ENCODE measurements at places on chromosomes 5 and 9. TPM values are rescaled to one million over a fixed set of nuclear protein-coding genes. Genes with fewer than 3 reads are reported as not detected.

TMEM167A gene
- 115 TPM for total RNA-seq

DBH gene
- total RNA-seq, result not detected

PDCD1LG2 gene
- total RNA-seq, result not detected

SPINK6 gene
- not detected for total RNA-seq

NLN gene
- 78.6 TPM for total RNA-seq

DOLK gene
- 16.8 TPM for total RNA-seq

DOCK2 gene
- 1.1 TPM for total RNA-seq

NOXA1 gene
- 0.65 TPM for total RNA-seq

TAF11L10 gene
- total RNA-seq, result not detected

SVEP1 gene
- total RNA-seq, result 0.56 TPM

DND1 gene
- 1.1 TPM for total RNA-seq

TAF1L gene
- not detected for total RNA-seq

GABBR2 gene
- total RNA-seq, result not detected

DNA sequence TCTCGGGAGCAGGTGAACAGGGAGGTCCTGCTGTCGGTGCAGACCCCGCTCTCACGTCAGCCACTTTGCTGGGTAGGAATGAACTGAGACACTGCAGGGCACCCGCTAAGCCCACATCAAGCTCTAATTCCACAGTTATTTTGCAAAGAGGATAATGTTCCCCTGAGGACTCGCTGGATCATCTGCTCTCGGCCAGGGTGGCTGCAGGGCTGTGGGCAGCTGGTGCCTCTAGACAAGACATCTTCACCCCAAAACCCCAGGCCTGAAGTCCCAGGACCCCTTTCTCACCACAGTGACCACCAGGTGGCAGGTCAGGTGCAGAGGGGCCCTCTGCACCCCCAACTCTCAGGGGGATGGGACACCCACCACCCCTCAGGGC, 135.1 kb upstream of the PPP1R26 start:
- H3K27me3 ChIP-seq, result no peaks in the 10 kb centered on the region
- H3K27ac ChIP-seq, result no peak overlapping the region
- DNase-seq, result no peak
- H3K4me1 ChIP-seq, result peaks cover 13% of the 10 kb centered on the region

GRCh38 chr9:126777733-126778132, 27.1 kb upstream of the ZBTB43 start:
- no peak overlapping the region for H3K27ac ChIP-seq
- peak; percentile 37 for DNase-seq
- no peaks in the 10 kb centered on the region for H3K36me3 ChIP-seq

- no peaks in the 10 kb centered on the region for H3K36me3 ChIP-seq
- DNase-seq, result no peak
- H3K4me3 ChIP-seq, result no peak overlapping the region
- H3K4me1 ChIP-seq, result no peaks in the 10 kb centered on the region
- no peak overlapping the region for H3K27ac ChIP-seq
These were observed 6.1 kb upstream of the RASGEF1C start for GRCh38 chr5:180214870-180215770.

GRCh38 chr9:38370176-38370575, 22.3 kb upstream of the ALDH1B1 start:
- DNase-seq, result no peak
- H3K27ac ChIP-seq, result no peak overlapping the region
- no peaks in the 10 kb centered on the region for H3K27me3 ChIP-seq
- no peaks in the 10 kb centered on the region for H3K36me3 ChIP-seq

- H3K27ac ChIP-seq, result no peak overlapping the region
- no peak overlapping the region for H3K4me3 ChIP-seq
- peaks cover 54% of the 10 kb centered on the region for H3K27me3 ChIP-seq
- DNase-seq, result no peak
These were observed 118.6 kb downstream of the SPEF2 start for GRCh38 chr5:35736280-35736679.

DNA sequence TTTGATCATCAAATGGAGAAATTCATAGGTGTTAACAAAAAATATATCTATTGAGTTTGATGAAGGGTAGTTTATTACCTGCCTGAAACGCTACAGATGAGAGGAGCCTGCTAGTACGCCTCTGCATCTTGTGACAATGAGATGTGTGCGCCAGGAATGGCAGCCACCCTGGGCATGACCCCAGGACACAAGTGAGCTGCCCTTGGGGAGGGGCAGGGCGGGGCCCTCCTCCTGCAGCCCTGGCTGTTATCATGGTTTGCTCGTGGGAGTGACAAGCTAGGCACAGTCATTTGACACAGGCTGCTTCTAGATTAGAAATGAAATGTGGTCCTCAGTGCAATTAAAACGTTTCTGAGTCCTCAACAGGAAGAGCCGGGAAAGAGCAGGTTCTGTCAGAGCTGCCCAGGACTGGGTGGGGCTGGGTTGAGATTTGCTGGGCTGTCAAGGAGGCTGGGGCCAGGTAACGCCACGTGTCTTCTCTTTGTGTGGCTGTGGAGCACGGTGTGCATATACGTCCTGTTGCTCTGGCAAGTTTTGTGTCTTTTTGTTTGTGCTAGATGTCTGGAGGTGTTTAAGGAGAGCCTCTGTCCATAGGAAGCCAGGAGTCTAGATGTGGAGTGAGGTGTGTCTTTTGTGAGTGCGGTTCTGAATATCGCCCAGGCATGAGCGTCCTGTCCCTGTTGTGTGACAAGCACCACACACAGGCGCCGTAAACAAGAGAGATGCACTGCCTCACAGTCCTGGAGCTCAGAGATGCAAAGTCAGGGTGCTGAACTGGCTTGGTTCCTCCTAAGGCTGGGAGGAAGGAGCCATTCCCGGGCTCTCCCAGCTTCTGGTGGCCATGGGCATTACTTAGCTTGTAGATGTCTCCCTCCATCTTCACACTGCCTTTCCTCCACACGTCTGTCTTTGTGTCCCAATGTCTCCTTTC, 129.0 kb upstream of the IRX4 start:
- no peaks in the 10 kb centered on the region for H3K36me3 ChIP-seq
- H3K27me3 ChIP-seq, result no peaks in the 10 kb centered on the region
- no peak for DNase-seq

GRCh38 chr9:73962792-73963191, 534.3 kb upstream of the RORB start:
- H3K4me3 ChIP-seq, result no peak overlapping the region
- no peak overlapping the region for H3K27ac ChIP-seq
- no peaks in the 10 kb centered on the region for H3K4me1 ChIP-seq

DNA sequence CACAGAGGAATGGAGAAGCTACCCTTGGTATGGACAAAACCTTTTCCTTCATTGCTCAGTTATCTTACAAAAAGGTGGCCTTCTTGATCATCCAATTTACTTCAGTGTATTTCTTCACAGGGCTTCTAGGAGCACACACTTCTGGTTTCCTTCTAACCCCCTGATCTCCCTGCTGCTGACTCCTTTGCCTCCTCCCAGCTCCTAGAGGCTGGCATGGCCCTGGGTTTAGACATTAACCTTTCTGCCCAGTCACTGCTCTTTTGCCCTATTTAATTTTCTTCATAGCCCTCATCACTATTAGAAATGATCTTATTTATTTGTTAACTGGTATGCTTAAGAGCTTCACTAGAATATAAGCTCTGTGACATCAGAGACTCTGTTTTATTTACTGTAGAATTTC, 63.2 kb downstream of the ANKRD55 start:
- H3K36me3 ChIP-seq, result no peaks in the 10 kb centered on the region
- H3K27ac ChIP-seq, result no peak overlapping the region
- H3K27me3 ChIP-seq, result no peaks in the 10 kb centered on the region
- H3K4me1 ChIP-seq, result peaks cover 2% of the 10 kb centered on the region

DNA sequence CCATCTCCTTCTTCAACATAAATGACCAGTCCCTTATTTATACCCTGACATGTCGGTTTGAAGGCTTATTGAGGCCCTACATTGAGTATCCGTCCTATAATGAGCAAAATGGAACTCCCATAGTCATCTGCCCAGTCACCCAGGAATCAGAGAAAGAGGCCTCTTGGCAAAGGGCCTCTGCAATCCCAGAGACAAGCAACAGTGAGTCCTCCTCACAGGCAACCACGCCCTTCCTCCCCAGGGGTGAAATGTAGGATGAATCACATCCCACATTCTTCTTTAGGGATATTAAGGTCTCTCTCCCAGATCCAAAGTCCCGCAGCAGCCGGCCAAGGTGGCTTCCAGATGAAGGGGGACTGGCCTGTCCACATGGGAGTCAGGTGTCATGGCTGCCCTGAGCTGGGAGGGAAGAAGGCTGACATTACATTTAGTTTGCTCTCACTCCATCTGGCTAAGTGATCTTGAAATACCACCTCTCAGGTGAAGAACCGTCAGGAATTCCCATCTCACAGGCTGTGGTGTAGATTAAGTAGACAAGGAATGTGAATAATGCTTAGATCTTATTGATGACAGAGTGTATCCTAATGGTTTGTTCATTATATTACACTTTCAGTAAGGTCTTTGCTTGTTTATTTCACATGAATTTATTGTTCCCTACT, 38.2 kb upstream of the BTNL3 start:
- H3K4me1 ChIP-seq, result no peaks in the 10 kb centered on the region
- H3K27me3 ChIP-seq, result peaks cover 12% of the 10 kb centered on the region
- no peak overlapping the region for H3K27ac ChIP-seq
- no peaks in the 10 kb centered on the region for H3K36me3 ChIP-seq

GRCh38 chr5:43973318-43973717, 370.3 kb downstream of the NNT start:
- no peaks in the 10 kb centered on the region for H3K27me3 ChIP-seq
- H3K4me3 ChIP-seq, result no peak overlapping the region
- no peaks in the 10 kb centered on the region for H3K36me3 ChIP-seq
- H3K4me1 ChIP-seq, result peaks cover 12% of the 10 kb centered on the region
- no peak for DNase-seq

DNA sequence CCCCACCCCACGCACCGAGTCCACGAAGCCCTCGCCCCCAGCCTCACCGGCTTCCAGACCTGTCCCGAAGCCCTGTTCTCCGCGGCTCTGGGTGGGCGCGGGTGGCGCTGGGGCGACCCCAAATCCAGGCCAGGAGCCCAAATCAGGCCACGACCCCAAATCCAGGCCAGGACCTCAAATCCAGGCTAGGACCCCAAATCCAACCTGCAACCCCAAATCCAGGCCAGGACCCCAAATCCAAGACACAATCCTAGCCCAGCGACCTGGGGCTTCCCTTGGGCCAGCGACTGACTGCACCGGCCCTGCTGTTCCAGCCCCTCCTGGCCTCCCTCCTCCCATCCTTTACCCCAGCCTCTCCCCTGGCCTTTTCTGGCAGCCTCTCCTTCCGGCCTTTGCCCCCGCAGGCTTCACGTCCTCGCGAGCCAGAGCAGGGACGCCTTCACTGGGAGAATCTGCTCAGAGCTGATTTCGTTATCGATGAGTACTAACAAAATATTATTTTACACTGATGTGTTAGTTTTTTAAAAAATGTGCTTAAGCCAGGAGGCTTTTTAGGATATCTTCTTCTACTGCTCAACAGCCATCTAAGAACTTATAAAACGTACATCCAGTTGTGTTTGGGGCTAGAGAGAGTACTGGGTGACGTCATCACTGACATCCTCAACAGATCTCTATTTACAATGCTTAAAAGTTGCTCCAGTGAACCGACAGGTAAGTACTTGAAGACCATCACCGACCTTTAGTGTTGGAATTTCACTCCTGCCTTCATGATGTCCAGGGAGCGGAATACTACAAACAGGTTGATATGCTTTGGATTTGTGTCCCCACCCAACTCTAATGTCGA, 34.7 kb downstream of the TRIP13 start:
- peaks cover 8% of the 10 kb centered on the region for H3K4me1 ChIP-seq
- H3K36me3 ChIP-seq, result no peaks in the 10 kb centered on the region
- no peak overlapping the region for H3K4me3 ChIP-seq
- H3K27me3 ChIP-seq, result peaks cover 54% of the 10 kb centered on the region

DNA sequence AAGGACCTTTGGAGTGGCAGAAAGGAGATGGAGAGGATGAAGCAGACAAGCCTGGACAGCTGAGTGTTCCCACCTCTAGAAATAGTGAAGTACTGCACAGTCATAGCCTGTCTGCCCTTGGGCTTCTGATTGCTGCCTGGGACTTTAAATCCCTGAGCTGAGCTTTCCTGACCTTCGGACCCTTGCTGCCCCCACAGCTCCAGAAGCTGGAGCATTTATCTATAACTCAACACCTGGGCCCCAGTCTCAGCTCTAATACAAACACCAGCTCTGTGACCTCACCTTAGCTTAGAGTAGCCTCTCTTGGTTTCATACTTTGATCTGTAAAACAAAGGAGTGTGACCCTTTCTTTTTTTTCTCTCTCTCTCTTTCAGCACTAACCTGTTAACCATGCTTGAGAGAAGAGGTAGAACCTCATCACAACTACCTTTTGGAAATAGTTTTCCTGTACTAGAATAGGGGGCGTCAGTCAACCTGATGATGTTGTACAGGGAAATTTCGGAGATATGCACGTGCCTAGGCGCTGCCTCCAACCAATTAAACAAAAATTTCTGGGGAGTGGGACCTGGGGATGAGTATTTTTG, 25.4 kb upstream of the ELL2 start:
- no peaks in the 10 kb centered on the region for H3K36me3 ChIP-seq
- H3K27me3 ChIP-seq, result no peaks in the 10 kb centered on the region
- H3K4me1 ChIP-seq, result no peaks in the 10 kb centered on the region
- H3K4me3 ChIP-seq, result no peak overlapping the region
- no peak for DNase-seq

GRCh38 chr5:115460472-115460871, 84.1 kb downstream of the FEM1C start:
- no peaks in the 10 kb centered on the region for H3K27me3 ChIP-seq
- no peak for DNase-seq
- H3K36me3 ChIP-seq, result no peaks in the 10 kb centered on the region
- H3K4me3 ChIP-seq, result no peak overlapping the region

- H3K36me3 ChIP-seq, result no peaks in the 10 kb centered on the region
- DNase-seq, result peak; percentile 27
- peak overlapping the region; percentile 73 for H3K4me3 ChIP-seq
- H3K27ac ChIP-seq, result no peak overlapping the region
- peaks cover 24% of the 10 kb centered on the region for H3K4me1 ChIP-seq
- H3K27me3 ChIP-seq, result no peaks in the 10 kb centered on the region
These were observed 566 bp upstream of the FOCAD start for GRCh38 chr9:20683351-20684034.

DNA sequence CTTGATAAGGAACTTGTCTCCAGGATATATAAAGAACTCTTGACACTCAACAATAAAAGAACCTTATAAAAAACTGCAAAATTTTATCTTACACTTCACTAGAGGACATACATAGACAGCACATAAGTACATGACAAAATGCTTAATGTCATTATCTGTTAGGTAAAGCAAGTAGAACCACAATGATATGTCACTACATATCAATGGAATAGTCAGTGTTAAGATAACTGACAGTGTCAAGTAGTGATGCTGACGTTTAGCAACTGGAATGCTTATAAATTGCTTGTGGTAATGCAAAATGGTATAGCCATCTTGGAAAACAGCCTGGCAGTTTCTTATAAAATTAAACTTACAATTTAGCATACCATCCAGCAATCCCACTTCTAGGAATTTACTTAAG, 314.1 kb downstream of the KDM4C start:
- no peak for DNase-seq
- H3K4me1 ChIP-seq, result no peaks in the 10 kb centered on the region

- DNase-seq, result peak; percentile 83
- no peaks in the 10 kb centered on the region for H3K36me3 ChIP-seq
- no peak overlapping the region for H3K4me3 ChIP-seq
- peaks cover 23% of the 10 kb centered on the region for H3K27me3 ChIP-seq
- no peak overlapping the region for H3K27ac ChIP-seq
These were observed 4.9 kb upstream of the ROR2 start for GRCh38 chr9:91954841-91955471.

GRCh38 chr9:72274916-72275315, 90.1 kb downstream of the ZFAND5 start:
- no peaks in the 10 kb centered on the region for H3K36me3 ChIP-seq
- no peak overlapping the region for H3K27ac ChIP-seq
- no peaks in the 10 kb centered on the region for H3K4me1 ChIP-seq
- no peaks in the 10 kb centered on the region for H3K27me3 ChIP-seq
